ENCODE measurements at places on chromosomes 4 and X.

GRCh38 chr4:53916431-53916889 lies 147.9 kb downstream of the CHIC2 start:
- no peak for DNase-seq

DNA sequence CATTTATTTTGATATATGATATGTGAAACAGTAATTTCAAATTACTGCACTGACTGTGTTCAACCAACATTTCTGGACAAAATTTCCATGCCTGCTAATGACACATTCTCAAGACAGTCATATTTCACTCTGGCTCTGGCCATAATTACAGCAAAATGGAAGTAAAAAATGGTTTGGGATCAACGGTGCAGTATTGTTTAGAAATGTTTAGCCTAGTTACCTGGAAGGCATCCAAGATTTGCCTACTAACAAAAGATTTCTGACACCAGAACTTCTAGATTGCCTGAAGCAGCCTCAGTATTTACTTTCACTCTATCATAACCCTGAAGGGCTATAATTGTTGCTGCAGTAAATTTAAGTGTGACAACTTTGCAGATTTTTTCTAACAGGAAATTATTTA lies 416.3 kb downstream of the PCDH10 start:
- no peak for DNase-seq

DNA sequence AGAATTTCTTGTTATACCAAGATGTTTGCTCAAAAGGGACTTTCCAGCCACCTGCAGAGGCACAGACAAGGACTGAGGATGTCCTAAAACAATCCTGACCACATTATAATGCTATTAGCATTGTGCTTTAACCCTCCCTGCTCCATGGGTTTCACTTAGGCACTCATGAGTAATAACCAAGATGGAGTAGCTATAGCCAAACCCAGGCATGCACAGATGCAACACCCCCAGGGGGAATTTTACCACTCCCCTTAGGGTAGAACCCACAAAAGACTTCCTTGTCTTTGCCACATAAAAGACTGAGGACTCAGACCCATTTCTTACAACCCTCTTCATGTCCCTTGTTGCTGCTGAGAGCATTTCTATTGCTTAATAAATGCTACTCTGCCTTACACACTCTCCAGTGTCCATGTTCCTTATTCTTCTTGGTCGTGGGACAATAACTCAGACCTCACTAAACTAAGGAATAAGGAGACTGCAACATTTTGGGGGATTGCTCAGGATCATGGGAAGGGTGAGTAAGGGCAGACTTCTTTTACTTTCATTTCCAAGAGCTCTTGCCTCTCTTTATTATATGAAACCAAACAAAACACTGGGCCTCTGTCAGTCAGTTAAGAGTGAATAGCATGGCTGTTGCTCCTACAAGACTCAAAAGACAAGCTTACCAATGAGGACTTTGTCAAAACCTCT lies 103.5 kb downstream of the TECRL start:
- no peak for DNase-seq

GRCh38 chrX:100208076-100208475 lies 202.0 kb downstream of the PCDH19 start:
- DNase-seq = no peak

GRCh38 chr4:70705183-70706043 lies 16.4 kb upstream of the RUFY3 start:
- peak; percentile 90 for DNase-seq
